ENCODE measurements at places on chromosomes 6 and 20.

- no peak for DNase-seq
These were observed 144.8 kb downstream of the DTNBP1 start for GRCh38 chr6:15518057-15518456.

GRCh38 chr6:43789447-43789846, 19.4 kb downstream of the VEGFA start:
- DNase-seq: no peak

DNA sequence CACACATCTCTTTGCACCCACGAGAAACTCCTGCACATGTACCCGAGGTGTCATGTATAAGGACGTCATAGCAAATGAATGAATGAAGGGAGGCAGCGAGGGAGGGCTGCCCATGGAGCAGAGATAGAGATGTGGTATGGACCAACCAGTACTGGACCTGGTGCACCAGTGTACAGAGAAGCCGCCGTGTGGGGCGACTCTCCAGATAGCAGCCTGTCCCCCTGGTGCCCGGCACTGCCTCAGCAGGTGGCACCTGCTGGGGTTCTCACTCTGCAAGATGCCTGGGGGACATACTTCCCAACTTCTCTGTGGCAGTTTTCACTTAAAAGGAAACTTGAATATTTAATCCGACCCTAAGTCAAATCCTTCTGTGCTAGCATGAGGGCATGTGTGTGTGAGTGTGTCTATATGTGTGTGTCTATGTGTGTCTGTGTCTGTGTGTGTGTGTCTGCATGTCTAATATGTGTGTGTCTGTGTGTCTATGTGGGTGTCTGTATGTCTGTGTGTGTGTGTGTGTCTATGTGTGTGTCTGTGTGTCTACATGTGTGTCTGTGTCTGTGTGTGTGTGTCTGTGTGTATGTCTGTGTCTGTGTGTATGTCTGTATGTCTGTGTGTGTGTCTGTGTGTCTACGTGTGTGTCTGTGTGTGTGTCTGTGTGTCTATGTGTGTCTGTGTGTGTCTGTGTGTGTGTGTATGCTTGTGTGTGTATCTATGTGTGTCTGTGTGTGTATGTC, 132.0 kb downstream of the RNASET2 start:
- no peak for DNase-seq

DNA sequence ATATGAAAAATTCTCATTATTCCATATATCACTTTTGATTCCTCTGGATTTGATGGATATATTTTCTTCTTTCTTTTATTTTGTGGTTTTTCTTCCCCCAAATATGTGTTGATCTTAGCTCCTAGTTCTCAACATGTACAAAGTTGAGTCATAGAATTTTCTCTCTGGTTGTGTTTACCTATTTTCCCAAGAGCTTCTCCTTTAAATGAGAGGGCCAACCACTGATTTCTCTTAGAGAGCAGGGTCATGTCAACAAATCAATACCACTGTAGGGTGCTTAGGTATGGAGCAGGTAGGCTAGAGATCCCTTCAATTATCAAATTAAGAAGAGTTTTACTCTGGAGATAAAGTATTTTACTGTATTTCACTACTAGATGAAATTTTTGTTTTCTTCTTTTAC, 145.7 kb downstream of the BMP5 start:
- no peak for DNase-seq

DNA sequence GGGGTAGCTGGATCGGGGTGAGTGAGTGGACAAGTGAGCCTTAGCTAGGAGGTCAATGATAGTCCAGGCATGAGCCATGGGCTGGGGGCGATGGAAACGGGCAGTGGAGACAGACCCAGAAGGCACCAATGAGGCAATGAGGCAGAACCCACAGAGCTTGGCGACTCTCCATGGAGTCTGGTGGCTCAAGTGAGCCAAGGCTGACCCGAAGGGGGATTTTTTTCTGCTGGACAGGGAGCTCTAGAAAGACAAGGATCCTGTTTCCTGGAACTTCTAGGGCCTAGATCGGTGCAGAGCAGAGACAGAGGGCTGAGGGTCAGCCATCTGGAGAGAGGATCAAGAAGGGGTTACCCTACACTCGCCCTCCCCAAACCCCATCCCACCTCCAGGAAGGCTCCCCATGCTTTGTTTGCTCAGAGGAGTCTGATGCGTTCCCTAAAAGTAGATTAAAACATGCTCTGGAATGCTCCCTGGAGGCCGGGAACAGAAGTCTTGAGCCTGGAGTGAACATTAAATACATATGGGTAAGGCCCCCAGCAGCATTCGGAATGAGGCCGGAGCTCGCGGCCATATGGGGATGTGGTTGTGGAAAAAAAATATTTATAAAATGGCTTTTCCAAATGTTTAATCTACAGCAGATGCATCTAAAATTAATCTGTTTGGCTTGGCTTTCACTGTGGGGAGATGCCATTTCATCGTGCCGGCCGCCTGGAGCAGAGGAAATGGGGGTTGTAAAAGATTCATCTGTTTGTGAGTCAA, 237.8 kb upstream of the PMEPA1 start:
- DNase-seq: no peak

DNA sequence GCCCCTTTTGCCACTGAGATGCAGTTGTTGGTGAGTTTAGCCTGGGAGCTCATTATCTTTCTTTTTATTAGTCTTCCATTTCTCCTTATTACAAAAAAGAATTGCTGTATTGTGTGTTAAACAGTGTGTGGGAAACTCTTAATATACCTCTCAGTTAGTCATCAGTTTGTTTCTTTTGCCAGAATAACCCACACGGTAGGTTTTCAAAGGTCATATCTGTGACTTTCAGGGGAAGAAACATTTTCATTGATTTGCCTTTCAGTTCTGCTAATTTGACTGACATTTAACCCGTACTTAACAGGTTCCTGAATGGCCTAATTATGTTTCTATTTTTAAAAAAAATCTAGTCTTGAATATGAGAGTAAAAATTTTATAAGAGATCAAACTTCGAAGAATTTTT, 145.3 kb downstream of the KHDC1L start:
- DNase-seq: no peak
